ENCODE measurements at places on chromosomes 2 and 18.
A peak's percentile ranks its signal among the peaks of the same experiment; 100 is the strongest.

DNA sequence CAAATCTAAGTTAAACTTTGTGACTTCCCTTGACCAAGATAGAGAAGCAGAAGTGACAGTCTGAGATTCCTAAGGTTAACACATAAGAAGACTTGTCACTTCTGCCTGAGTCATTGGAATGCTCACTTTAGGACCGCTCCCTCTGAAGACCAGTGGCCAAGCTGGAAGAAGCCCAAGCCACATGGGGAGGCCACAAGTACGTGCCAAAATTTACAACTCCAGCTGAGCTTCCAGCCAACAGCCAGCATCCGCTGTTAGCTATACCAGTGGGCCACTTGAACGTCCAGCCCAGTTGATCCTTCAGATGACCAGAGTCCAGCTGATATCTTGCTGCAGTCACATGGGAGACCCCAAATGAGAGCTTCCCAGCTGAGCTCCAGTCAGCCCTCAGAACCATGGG is 18.1 kb upstream of the ANTXR1 start:
- DNase-seq: no peak

DNA sequence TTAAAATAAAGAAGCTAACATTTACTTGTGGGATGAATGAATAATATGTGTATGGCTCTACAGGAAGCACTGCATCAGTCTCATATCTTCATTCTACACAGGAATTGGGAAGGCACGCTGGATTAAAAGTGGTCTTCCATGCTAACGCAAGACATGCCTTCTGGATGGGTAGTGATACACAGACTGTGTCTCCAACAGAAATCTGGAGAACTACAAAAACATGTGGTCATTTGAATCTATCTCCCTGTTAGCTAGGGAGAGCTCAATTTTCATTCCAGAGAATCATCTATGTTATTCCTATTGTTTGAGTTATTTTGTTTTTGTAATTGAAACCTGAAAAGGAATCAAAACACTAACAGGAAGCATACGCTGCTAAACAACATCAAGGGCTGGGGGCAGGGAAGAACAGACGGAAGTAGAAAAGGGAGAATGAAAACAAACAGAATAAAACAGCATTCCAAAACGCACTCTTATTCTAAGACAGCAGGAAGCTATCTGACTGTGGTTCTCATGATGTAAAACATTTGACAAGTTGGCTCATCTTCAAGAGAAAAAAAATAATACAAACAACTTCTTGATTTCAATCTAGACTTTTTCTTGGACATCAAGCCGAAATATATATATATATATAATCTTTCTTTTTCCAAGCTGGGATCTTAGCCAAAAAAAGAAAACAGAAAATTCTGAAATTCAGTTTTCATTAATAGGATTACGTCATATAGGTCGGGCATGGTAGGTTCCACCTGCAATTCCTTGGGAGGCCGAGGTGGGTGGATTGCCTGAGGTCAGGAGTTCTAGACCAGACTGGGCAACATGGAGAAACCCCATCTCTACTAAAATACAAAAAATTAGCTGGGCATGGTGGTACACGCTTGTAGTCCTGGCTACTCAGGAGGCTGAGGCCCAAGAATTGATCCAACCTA is 31.5 kb upstream of the ASNSD1 start:
- DNase-seq: no peak

DNA sequence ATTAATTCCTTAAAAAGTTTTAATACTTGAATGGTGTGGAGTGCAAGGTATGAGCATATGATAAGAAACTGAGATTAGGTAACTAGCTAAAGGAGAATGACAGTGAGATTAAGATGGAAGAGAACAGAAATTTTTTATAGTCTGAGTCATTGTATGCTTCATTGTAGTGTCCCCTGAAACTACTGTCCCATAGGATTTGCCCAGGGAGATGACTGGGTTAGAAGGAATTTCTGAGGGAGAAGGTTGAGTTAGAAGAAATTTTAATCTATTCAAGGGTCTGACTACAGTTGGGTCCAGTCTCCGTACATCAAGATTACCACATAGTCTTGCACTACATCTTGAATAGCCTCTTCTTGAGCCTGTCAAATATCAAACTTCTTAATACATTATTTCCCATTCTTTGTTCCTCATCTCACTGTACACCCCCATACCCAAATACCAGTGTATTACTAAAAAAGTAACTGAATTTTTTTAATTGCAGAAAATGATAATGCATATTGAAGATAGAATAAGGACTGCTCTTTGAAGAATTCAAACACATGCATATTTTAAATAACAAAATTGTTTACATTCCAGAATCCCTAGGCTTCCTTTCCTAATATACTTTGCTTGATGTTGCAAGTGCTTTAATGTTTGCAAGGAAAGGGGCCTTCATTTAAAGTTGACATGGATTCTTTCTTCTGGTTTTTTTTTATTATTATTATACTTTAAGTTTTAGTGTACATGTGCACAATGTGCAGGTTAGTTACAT is 314.3 kb upstream of the COL3A1 start:
- peak; percentile 73 for DNase-seq

DNA sequence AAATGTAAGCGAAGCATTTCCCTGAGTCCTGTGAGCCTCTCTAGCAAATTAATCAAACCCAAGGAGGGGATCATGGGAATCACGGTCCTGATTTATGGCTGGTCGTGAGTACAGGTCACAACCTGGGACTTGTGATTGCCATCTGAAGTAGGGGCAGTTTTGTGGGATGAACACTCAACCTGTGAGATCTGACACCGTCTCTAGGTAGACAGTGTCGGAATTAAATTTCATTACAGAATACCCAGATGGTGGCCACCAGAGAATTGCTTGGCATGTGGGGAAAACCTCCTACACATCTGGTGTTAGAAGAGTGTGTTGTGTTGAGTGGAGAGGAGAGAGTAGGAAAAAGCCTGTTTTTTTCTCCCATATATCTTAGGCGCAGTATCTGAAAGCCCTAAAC is 12.5 kb downstream of the CAPN14 start:
- DNase-seq: no peak

DNA sequence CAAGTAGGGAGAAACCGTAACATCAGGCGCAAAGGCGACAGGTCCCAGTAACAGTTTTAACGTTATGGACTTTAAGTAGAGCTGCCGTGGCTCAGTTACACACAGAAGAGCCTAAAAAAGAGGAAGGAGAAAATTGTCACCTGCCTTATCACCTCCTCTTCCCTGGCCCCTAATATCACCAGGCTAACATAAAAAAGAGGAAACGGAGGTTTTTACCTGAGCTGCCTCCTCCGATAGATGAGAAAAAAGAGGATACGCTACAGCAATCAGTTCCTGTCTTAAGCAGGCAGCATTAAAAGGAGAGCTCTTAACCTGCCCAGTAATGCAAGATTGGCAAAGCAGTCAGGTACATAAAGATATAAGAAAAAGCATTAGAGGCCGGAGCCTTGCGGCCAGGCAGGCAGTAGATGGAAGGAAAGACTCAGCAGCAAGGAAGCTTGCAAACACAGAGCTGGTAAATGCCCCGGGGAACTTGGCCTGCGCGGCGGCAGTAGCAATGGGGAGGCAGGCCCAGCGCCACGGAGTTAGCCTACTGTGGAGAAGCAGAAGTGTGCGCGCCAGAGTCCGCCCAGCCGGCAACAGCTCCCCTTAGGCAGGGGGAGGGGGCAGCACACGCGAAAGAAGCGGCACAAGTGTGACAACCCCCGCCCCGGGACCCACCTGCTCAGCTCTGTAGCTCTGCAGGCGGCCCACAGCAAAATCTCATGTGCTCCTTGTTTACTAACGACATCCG is 116.3 kb upstream of the SCN7A start:
- DNase-seq: no peak

DNA sequence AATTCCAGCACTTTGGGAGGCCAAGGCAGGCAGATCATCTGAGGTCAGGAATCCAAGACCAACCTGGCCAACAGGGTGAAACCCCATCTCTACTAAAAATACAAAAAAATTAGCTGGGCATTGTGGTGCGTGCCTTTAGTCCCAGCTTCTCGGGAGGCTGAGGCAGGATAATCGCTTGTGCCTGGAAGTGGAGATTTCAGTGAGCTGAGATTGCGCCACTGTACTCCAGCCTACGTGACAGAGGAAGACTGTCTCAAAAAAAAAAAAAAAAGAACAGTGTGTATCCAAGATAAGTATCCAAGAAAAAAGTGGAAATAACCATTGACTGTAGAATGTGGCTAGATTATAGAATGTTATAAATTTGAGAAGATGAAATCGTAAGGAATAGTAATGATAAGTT is 142.1 kb downstream of the FAM124B start:
- DNase-seq: no peak

- DNase-seq: no peak
Measured at GRCh38 chr2:215722125-215722524, 286.3 kb upstream of the FN1 start.

GRCh38 chr18:48452861-48453323 is 43.7 kb upstream of the ZBTB7C start:
- DNase-seq: no peak

GRCh38 chr18:63514888-63515678 is 27.1 kb upstream of the SERPINB12 start:
- no peak for DNase-seq

GRCh38 chr2:45649858-45650811 is 1.3 kb upstream of the PRKCE start:
- peak; percentile 59 for DNase-seq

GRCh38 chr2:54845514-54845913 is 122.1 kb downstream of the EML6 start:
- DNase-seq: no peak

DNA sequence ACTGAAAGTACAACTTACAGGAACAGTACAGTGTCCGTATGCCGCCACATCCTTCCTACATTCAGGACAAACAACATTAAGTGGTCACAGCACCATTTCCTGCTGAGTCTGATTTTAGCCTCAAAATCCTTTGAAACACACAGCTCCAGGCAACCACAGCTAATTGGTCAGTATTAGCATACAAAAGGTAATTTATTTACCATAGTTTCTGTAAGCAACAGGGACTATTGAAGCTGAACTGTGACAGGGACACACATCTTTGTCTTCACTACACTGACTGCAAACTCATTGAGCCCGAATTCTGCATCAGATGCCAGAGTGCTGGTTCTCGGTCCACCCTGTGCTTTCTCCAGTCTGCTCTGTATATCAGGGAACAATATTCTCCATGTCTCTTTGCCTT is 151.8 kb downstream of the ST6GAL2 start:
- DNase-seq: no peak

DNA sequence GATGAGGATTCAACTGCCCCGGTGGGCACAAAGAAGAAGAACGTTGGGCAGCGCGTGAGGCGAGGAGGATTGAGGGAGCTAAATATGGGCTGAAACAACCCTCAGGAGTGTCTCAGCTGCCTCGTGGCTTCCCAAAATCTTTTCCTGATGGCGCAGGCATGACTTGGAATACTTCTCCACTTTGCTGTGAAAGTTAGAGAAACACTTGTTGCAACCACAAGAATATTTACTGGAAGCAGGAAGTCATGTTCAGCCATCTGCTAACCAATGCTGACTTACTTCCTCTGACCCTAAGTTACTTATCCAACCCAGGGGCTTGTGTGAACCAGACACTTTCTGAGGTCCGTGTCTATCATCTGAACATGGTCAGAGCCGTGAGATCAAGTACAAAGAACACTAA is 148.8 kb downstream of the ARL4C start:
- no peak for DNase-seq

DNA sequence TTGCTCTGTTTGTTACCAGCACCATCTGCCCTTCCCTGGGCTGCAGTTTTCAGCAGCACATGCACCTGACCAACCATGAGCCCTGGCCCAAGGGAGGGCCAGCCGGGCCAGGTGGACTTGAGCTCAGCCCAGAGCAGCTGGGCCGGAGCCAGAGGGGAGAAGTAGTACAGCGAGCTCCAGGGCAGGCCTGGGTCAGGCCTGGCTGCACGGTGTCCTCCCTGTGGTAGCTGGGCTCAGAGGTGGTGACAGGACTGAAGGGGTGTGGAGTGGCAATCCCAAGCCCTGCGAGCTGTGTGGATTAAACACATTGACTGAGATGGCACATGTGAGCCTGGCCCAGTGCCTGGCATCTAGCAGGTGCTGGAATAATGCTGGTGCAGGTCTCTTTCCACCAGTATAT is 222.2 kb downstream of the GLI2 start:
- no peak for DNase-seq

DNA sequence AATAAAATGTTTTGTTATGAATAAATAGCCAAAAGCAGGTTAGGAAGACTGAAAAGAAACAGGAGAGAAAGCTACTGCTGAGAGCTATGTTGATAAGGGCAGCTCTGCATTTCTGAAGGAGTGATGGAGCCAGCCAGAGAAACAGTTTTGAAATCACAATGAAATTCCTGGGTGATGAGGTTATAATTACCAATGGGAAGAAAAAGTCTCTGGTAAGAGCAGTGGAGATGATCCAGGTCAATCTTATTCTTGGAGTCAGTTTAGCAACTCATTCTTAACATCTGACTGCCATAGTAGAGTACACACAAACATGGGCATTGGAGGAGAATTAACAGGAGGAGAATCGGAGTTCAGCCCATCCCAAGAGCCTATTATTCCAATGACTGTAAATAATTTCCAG is 2.4 kb downstream of the ALKAL2 start:
- no peak for DNase-seq

- DNase-seq: no peak
Measured at GRCh38 chr2:239578381-239578780, 177.6 kb upstream of the HDAC4 start.

- DNase-seq: no peak
Measured at GRCh38 chr18:26710470-26711096, 154.9 kb downstream of the AQP4 start.

DNA sequence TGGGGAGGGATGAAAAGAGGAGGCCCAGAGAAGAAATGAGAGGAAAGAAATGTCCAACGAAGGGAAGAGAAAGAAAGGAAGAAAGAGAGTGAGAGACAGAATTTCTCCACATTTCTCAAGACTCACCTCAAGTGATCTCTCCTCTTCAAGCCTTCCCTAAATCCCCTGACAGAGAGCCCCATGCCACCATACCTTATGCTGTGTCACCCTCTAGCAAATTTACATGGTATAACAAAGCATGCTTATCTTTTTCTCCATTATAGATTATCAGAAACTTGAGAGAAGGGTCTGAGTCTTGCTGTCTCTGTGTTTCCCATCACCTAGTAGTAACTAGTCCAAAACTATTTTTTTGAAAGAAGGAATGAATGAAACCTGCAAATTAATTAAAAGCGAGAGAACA is 1208.4 kb downstream of the DPP10 start:
- DNase-seq: no peak

GRCh38 chr2:104787298-104788065 is 66.4 kb upstream of the POU3F3 start:
- DNase-seq: no peak

DNA sequence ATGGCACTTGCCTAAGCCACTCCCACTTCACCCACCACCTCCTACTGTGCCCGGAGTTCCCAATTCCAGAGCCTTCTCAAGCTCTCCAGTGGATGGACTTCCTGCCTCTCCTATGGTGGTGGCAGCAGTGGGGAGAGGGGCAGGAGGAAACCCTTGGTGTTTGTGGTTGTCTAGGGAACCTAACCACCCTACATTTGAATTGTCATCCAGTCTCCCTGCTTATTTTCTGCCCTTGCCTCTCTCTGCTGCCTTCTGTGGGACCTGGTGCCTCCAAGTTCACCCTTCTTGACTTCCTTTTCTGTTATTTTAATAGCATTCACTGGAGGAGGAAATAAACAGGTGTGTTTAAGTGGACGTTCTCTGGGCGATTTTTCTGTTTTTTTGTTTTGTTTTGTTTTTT is 50.0 kb upstream of the HPCAL1 start:
- no peak for DNase-seq
